Naive thymus-derived CD4-positive, alpha-beta T cell (primary cell): ENCODE measurements at places on chromosomes 16 and 17. TPM values are rescaled to one million over a fixed set of nuclear protein-coding genes. Genes with fewer than 3 reads are reported as not detected.

DNA sequence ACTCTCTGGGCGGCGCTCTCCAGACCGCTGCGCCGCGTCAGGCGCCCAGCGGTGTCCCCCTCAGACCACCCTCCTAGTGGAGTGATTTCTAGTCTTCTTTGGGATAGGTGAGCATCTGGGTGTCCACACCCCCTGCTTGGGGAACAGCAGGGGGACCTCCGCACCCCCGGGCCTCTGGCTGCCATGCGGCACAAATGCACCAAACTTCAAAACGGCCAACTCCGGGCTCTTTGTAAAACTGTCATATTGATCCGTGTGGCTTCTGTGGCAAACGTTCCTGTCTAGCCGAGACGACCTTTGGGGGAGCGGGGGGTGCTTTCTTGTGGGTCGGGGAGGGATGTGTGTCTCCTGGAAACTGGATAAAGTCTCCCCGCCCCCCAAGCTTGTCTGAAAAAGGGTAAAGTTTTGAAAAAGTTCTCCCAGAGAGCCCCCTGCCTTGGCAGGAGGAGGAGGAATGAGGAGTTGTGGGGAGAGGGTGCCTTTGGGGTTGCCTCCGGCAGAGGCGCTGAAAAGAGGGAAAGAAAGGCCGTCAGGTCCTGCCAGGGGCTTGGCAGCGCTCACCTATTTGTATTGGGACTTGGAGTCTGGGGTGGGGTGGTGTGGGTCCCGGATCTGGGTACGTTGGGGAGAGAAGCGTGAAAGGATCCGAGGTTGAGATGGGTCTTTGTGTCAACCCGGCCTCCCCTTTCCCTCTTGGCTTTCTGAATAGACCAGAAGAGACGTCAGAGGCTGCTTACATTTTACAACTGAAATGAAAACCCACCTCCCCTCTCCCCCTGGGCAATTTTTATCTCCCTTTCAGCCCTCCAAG lies 2.2 kb upstream of the CHD3 start:
- peak; percentile 55 for DNase-seq

DNA sequence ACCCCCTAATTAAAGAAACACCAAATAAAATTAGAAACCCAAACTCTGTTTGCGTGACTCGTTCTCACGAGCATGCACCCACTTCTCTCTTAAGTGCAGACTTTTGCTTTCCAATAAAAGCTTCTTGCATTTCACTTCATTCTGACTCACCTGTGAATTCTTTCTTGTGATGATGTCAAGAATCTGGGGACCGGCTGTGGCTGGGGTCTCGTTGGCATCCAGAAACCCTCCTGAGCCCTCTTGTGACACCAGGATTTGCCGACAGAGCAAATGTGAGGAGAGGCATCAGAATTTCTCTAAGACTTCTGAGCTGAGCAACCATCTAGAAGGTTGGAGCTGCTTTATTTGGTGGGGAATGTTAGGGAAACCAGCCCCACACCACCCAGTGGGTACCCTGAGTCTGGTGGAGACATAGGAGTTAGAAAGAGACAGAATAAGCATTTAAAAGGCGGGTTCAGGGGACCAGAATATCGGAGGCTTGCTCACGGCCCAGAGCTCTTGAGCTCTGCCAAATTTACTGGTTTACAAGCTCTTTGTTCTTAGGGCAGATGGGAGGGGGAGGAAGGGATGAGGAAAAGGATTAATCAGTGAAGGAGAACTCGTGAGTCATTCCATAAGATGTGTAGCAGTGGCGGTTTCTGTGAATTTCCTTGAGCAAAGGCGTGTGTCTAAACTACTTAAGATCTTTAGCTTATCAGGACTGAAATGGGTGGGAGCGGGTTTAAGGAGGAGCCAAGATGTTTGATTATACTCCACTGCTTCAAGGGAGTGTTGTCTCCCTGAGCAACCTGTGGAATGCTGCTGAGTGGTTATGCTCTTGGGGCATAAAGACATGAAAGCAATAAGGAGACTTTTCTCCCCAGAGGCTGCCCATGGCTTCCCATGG lies 24.2 kb upstream of the TMC5 start:
- no peak for DNase-seq

Gene CACNB1
- 10.7 TPM for total RNA-seq

DNA sequence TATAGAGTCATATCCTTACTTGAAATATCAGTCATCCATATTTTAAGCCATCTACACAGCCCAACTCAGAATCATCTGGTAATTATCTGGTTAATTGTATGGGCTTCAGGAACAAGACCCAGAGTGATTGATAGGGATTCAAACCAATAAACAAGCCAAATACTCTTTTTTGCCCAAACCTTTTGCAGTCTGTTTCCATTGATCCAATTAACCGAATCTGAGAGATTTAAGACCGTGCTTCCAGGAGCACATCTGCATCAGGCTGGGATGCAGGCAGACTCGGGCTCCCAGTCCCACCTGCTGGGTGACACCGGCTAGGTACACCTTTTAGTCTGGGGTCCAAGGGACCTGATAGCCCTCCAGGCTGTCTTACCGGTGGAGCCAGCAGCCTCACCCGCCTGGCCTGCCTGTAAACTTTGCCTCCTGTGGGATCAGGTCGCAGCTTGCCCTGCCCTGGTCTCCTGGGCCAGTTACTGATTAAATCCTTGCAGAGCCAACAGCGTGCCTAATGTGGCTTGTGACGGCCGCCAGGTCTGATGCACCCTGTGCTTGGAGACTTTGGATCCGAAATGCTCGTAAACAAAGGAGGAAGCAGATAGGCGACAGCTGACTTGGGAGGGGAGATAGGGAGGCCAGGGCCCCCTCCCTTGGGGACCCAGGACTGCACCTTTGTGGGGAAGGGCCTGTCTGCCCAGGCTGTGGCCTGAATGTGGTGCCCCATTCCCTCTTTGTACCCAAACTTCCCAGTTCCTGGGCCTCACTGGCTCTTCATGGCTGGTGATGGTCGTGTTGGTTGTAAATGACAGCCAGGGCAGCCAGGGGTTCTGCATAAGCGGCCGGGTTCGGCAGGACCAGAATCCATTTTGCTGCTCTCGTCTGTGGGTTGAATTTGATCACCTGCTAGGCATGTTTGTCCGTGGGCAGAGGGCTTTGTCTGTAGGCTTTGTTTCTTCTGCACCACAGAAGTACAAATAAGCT lies 3.8 kb downstream of the CMIP start:
- no peak for DNase-seq

DNA sequence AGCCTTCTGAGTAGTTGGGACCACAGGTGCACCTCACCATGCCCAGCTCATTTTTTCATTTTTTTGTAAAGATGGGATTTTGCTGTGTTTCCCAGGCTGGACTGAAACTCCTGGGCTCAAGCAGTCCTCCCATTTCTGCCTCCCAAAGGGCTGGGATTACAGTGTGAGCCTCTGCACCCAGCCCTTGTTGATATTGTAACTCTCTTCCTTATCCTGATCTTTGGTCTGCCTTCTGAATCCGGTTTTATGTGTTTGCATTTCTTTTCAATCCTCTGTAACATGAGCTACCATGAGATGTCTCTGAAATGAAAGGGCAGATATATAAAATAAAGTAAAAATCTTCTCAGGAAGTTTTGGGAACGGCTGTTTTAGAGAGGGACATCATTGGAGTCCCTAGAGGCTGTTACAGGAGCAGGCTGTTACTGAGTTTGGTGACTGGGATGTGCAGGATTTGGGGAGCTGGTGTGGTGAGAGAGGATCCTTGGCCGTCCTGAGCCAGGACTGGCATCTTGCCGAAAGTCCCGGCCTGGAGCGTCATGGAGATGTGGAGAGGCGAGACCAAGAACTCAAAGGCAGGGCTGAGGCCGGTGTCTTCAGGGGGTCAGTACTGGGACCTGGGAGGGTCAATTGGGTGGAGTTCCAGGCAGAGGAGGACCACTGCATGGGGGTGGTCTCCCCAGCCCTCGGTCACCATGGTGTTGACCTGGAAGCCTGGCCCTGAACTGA lies 39.4 kb downstream of the ATP2C2 start:
- no peak for DNase-seq

- no peak for DNase-seq
Observed at GRCh38 chr17:16449121-16449570, 33.8 kb downstream of the TRPV2 start.

DNA sequence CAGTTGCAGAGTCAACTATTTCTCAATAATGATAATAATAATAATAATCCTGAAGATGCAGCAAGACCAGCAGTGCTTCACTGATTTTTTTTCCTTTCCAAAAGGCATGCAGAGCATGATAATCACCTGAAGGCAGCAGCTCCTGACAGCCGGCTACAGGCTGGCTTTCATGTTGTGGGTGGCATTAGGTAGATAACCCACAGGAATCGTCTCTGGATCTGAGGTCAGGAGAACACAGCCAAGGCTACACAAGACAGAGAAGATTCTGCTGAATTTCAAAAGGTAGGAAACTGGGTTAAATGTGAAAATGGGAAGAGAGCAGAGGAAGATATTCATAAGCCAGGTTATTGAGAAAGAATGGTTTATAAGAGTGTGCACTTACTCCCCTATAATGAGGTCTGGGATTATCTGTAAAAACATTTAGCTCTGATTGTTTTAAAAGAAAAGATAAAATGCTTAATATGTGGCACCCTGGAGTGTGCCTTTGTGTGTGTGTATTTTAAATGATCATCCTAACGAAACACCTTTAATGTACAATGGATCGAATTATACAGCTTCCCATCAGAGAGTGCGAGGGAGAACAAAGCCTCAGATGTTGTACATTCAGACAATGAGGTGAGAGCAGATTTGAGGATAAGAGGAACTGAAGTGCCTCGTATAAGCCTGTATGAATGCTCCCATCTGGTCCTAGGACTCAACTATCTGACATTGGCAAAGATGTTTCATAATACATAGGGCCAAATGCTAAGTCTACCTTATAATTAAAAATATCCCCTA lies 273.1 kb downstream of the PHKB start:
- DNase-seq: no peak

DNA sequence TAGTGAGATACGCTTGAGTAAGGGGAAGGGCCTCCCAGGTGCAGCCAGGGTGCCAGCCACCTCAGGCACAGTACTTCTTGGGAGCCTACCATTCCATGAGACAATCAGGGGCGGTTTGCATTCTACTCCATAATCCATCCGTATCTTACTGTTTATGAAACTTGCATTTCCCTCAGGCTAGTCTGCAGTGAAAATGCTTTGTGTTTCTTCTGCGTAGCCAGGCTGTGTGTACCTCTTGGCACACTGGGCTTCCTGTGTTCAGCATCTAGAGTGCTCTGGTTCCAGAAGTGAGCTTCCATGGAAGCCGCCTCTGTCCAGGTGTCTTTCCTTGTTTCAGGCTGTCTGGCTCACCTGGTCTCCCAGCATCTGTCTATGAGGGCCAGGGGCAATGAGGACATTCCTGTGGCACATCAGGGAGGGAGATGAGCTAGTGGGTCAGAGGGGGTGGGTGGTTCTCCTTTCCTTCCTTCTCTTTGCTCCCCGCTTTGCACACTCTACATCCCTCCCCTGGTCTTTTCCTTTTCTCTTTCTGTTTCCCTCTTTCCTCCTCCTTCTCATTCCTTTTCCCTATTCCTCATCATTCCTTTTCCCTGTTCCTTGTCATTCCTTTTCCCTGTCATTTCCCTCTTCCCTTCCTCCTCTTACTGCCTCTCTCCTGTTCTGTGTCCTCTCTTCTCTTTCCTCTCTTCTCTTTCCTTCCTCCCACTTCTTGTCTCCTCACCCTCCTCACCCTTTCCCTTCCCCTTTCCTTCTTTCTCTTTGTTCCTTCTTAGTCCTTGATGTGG lies 386.5 kb downstream of the CPPED1 start:
- no peak for DNase-seq

GRCh38 chr16:81688182-81688581 lies 90.9 kb upstream of the PLCG2 start:
- no peak for DNase-seq

Gene GRAP
- total RNA-seq: 45.6 TPM

Gene CDR2L
- 0.10 and 0.17 TPM in 2 replicates for total RNA-seq

DNA sequence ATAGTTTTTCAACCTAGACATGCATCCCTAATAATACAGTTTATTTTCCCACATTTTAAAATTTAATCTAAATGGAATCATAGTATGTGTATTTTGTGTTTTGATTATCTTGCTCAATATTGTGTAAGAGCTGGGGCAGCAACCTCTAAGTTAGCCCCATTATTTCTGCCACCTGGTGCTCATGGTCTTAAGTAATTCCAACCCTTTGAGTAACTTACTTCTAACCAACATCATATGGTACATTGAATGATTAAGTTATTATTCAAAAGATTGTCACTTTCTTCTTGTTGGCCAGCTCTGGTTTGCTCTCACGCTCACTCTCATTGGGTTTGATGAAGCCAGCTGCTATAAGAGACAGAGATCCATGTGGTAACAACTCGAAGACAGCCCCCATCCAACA lies 3.9 kb upstream of the KRTAP4-3 start:
- no peak for DNase-seq

Gene RCVRN
- not detected for total RNA-seq

DNA sequence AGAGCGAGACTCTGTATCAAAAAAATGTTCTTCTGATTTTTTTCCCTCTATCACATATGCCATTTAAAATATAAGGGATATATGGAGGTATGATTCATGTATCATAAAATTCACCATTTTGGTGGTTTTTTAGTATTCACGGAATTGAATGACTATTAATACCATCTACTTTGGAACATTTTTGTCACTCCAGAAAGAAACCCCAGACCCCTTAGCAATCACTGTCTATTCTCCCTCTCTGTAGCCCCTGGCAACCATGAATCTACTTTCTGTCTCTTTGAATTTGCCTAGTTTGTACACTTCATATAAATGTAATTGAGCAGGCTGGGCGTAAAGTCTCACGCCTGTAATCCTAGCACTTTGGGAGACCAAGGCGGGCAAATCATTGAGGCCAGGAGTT lies 75.9 kb downstream of the PRKCA start:
- DNase-seq: no peak

Gene MSLN
- not detected in 2 replicates for total RNA-seq

DNA sequence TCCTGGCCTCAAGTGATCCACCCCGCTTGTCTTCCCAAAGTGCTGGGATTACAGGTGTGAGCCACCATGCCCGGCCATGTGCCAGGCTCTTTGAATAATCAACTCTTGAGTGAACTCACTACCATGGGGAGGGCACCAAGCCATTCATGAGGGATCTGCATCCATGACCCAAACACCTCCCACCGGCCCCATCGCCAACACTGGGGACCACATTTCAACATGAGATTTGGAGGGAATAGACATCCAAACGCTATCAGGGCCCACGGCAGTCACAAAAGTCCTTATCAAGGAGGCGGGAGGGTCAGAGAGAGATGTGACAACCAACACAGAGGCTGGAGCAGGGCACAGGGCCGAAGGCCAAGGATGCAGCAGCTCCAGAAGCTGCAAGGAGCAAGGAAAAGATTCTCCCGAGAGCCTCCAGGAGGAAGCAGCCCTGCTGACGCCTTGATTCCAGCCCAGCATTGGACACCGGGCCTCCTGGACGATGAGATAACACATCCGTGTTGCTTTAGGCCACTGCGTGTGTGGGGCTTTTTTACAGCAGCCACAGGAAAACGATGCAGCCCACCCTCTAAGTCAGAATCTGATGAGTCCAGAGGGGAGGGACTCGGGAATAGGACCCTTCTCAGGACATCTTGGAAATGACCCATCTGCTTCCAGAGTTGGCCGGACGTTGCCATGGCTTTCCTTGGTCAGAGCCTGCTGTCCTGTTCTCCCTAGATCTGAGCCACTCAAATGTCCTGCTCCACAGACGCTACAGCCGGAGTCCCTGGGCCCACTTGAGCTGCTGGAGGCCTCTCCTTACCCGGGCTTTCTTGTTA lies 47.3 kb upstream of the CMIP start:
- DNase-seq: no peak

Gene KRT26
- total RNA-seq: not detected
